ENCODE measurements at places on chromosomes 7 and 10.

DNA sequence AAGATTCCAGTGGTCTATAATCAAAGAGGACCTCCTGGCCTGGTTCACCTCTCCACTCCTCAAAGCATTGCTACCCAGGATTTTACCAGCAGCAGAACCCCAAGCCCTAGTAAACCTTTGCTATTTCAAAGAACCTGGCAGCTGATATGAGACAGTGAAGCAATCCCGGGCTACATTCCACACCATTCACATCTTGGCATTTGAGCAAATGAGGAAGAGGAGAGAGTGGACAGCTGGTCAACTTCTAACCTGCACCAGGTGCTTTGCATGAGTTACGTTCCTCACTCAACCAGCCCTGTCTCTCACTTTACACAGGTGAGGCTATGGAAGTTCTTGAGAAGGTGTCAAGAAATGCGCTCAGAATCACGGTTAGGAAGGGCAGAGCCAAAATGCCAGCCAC is 1.1 kb downstream of the CCDC3 start:
- no peak for DNase-seq

DNA sequence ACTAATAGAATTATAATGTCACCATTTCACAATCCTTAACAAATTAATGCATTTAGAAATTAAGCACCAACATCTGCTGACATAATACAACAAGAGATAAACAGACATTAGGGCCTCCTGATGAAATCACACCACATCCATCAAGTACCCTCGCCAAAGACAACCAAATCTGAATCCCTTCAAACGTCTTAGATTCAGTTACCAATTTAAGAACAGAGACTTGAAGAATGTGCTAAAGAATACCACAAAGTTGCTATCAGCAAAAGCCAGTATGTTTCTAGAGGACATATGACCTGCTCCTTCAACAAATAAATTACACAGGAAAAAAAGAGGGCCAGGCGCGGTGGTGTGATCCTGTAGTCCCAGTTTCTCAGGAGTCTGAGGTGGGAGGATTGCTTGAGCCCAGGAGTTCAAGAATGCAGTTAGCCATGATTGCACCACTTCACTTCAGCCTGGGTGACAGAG is 144.5 kb downstream of the REEP3 start:
- DNase-seq = no peak

- no peak for DNase-seq
These were observed 124.5 kb downstream of the EBF3 start for GRCh38 chr10:129839285-129840195.

DNA sequence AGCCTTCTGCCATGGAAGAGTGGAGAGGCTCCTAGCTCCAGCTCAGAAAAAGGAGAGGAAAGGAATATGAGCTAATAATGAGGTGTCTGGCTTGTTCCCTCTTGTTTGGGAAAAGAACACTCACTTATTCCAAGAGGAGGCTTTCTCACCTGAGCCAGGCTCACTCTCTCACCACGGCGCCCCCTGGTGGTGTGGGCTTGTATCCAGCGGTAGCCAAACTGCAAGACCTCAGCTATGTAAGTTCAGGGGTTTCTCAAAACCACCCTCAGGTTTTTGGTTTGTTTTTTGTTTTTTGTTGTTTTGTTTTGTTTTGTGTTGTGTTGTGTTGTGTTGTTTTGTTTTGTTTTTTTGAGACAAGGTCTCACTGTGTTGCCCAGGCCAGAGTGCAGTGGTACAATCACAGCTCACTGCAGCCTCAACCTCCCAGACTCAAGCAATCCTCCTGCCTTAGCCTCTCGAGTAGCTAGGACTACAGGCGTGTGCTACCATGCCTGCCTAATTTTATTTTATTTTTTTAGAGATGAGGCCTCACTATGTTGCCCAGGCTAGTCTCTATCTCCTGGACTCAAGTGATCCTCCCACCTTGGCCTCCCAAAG is 124.0 kb downstream of the TMEM130 start:
- DNase-seq = peak; percentile 40

DNA sequence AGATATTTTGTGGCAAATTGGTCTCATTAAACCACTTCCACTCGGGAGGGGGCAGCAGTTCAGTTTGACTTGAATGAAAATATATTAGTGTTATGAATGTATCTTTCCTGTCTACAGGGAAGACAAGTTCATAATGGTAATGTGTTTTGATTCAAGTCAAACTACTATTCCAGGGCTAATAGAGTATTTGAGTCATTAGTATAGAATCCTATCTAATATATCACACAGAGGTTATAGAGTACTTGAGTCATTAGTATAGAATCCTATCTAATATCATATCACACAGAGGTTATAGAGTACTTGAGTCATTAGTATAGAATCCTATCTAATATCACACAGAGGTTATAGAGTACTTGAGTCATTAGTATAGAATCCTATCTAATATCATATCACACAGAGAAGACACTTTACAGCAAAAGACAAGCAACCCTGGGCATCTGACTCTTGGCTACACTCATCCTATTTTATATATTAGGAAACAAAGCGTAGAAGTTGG is 199.7 kb upstream of the MAGI2 start:
- DNase-seq = no peak

GRCh38 chr10:10626734-10627133 is 390.9 kb upstream of the CELF2 start:
- no peak for DNase-seq

GRCh38 chr10:51028420-51028819 is 45.9 kb upstream of the PRKG1 start:
- DNase-seq = no peak

DNA sequence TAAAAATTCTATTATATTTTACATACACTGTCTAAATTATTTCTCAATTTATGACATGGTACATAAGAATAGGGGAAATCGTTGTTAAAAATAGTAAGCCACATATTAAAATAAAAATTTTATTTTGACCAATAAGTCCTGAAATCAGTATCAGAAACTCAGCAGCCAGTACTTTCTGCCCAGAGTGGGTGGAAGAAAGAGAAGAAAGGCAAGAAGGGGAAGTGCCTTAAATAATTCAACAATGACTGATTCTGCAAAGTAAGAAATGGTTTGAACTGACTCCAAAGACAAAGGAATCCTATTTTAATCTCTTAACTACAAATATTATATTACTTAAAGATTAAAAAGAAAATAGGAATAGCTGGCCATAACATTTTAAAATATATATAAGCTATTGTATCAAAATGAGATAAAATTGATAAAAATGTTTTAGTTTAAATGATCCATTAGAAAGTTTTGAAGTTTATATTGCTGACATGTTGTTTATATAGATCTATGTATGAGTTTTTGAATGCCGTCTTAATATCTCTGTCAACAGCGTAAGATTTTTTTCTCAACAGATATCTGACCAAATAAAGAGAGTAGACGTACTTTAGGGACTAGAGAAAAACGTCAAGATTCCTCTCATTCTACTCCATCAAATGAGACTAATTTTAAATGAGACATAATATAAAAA is 30.2 kb upstream of the NRCAM start:
- no peak for DNase-seq

GRCh38 chr7:42745357-42746059 is 166.4 kb downstream of the C7orf25 start:
- no peak for DNase-seq

- DNase-seq = peak; percentile 27
These were observed 21.5 kb downstream of the C10orf105 start for GRCh38 chr10:71697938-71698709.

DNA sequence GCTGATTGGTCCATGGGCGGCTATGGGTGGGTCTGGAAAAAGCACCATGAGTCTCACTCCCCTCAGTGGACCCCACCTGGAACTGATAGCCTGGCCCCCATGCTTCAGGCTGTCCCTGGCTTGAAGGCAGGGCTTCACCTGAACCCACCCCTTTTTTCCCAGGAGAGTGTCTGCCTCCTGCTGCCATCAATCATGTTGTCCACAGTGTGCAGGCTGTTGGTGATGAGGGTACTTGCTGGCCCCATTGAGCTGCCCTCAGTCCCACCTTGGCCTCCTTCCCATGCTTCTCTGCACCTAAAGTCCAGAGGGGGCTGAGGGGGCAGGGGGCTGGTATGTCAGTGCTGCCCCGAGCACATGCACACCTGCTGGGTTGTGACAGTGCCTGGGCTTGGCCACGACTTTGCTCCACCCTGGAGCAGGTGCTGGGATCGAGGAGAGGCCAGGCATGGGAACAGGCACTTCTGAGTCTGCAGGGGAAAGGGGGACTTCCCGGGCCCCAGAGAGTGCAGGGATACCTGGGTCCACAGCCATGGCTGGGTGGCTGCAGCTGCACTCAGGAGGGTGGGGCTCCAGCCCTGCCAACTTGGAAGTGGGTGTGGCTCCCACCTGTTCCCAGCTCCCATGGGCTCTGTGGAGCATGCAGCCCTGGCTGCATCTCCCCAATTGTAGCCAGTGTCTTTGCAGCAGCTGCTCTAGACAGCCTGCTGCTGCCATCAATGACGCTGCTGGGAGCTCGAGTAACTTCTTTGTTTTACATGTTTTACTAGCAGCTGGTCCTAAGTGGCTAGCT is 56.9 kb downstream of the ADK start:
- no peak for DNase-seq

DNA sequence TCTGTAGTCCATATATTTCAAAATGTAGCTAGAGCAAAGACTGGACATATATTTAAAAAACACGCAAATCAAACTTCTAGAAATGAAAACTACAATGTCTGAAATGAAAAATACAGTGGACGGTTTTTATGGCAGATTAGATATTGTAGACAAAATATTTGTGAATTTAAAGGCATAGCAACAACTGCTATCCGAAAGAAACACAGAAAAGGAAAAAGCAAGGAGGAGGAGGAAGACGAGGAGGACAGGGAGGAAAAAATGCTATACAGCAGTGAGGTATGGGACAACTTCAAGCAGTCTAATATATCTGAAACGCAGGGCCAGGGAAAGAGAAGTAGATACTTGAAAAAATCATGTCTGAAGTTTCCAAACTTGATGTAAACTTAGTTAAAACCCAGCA is 13.3 kb downstream of the WASL start:
- no peak for DNase-seq

DNA sequence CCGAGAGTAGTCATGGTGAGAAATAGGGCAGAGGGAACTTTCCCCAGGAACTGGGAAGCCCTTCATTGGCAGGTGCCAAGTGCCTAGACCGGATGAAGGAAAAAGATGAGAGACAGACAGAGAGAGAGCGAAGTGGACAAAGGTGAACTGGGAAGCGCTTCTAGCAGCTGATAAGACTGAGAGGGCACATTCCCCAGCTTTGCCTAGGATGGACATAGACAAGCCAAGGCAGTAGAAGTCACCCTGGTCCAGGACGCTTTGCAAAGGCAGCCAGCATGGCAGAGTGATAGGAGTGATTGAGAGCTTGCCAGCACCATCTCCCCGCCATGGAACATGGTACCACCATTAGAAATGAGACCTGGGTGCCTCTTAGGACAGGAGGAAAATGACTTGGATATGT is 372.8 kb upstream of the MGMT start:
- DNase-seq = no peak

DNA sequence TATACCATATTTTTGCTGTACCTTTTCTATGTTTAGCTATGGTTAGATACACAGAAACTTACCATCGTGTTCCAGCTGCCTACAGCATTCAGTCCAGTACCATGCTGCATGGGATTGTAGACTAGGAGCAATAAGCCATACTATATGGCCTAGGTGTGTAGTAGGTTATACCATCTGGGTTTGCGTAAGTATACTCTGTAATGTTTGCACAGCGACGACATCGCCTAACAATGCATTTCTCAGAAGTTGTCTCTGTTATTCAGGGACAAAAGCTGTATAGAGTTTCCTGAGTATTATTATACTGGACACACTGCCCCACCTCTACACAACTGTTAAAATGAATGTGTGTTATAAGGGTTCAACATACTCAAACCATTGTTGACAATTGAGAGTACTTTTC is 93.8 kb upstream of the MKI67 start:
- no peak for DNase-seq

DNA sequence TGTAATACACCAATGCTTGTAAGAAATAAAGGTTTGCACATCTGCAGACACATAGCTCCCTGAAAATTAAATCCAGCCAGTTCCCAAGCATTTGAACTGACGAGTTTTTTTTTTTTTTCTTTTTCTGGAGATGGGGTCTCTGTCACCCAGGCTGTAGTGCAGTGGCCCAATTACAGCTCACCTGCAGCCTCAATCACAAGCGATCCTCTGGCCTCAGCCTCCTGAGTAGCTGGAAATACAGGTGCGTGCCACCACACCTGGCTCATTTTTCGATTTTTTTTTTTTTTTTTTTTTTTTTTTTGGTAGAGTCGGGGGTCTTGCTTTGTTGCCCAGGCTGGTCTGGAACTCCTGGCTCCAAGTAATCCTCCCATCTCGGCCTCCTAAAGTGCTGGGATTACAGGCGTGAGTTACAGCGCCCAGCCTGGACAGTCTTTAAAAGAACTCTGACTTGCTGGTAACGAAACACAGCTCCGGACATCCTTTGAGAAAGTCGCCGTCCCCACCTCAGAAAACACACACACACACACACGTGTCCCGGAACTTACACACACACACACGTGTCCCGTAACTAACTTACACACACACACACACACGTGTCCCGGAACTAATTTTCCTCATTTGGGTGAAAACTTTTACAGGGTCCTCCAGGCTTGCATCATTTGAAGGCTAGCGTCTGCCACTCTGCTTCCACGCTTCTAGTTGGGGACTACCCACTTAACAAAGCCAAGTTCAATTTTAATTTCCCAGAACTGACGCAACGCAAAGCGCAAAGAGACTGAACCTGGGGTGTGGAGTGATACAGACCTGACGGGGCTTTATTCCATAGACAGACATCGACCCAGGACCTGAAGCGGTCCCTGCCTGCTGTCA is 18.6 kb downstream of the OCM2 start:
- peak; percentile 16 for DNase-seq

- DNase-seq = no peak
These were observed 51.0 kb downstream of the ORC5 start for GRCh38 chr7:104156842-104157277.

DNA sequence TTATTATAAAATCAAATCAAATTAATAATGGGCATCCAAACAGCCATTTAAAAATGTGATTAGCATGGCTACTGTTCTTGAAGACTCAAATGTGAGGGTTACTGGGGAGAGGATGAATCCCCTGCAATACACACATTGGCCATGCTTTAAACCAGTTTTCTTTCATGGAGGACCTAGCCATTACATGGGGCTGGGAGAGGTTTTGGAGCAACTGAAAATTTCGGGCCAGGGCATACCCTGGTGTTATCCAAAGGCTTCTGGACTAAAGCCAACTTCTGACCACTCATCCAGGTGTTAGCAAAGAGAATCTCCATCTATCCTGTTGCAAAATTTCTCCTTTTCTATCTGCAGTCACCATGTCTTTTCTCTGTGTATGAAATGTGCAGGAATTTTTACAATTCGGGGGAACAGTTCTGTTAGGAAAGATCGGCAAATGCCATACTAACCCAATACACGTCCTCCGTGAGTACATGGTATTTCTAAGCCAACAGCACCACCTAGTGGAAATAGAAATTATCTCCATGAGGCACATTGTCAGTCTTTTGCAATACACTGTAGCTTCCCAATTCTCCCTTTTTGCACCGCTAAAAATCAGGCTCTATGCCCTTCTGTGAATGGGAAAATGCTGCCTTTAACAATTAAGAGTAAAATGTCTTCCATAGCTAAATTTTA is 47.0 kb upstream of the ZNF107 start:
- peak; percentile 43 for DNase-seq

- DNase-seq = no peak
These were observed 345.9 kb downstream of the KIF20B start for GRCh38 chr10:90047243-90047729.

GRCh38 chr10:4650582-4650981 is 175.4 kb upstream of the AKR1E2 start:
- no peak for DNase-seq

All from CD4-positive, alpha-beta T cell treated with Interleukin-6 at 100 ng/mL for 8 hours (primary cell).